HuH-7 (cell line): ENCODE measurements at places on chromosomes 1 and 21.

- no peak for DNase-seq
Measured at GRCh38 chr1:206578978-206579374, 33.3 kb downstream of the EIF2D start.

GRCh38 chr1:211579440-211580302, 710 bp upstream of the SLC30A1 start:
- peak; percentile 79 for DNase-seq

DNA sequence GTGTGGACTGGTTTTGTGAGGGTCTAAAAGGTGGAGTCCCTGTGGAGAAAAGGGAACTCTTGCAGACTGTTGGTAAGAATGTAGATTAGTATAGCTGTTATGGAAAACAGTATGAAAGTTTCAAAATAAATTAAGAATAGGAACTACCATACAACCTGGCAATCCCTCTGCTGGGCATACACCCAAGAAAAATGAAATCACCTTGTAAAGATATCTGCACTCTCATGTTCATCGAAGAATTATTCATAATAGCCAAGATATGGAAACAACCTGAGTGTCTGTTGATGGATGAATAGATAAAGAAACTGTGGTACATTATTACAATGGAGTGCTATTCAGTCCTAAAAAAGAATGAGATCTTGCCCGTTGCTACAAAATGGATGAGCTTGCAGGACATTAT, 109.6 kb downstream of the TBX19 start:
- DNase-seq, result no peak

- DNase-seq, result no peak
Measured at GRCh38 chr1:1600861-1601563, 1.1 kb upstream of the FNDC10 start.

- no peak for DNase-seq
Measured at GRCh38 chr21:36698981-36699545, at the start of gene SIM2. TSS of gene SIM2 (plus strand) at chr21:36699115. CDS start at chr21:36699747, 632 bp downstream.

DNA sequence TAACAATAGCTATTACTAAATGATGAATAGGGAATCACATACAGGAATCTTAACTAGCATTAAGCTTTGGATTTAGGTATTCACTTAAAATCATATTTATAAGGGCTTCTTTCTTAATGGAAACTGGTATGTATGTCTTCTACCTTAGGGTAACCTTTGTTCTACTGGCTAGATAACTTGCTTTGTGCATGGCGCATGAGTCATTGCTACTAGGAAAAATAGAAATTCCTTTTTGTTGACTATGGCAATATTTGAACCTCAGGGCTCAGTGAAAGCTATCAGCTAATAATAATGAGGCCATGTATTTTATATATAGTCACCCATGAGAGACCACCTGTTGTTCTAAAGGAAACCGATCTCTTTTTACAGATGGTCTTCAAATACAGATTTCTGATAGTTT, 72.5 kb downstream of the RPS6KC1 start:
- no peak for DNase-seq

- no peak for DNase-seq
Measured at GRCh38 chr21:31558189-31558961, 101.1 kb upstream of the SOD1 start.
